ENCODE measurements at places on chromosomes 3 and 15. TPM values are rescaled to one million over a fixed set of nuclear protein-coding genes. Genes with fewer than 3 reads are reported as not detected.

SLC24A5 gene
- total RNA-seq: 3.9 TPM

CPNE9 gene
- total RNA-seq: 3.4 TPM

SCAANT1 gene
- not detected for total RNA-seq

BNC1 gene
- total RNA-seq: 72.4 TPM

XCR1 gene
- 1.9 TPM for total RNA-seq

DNA sequence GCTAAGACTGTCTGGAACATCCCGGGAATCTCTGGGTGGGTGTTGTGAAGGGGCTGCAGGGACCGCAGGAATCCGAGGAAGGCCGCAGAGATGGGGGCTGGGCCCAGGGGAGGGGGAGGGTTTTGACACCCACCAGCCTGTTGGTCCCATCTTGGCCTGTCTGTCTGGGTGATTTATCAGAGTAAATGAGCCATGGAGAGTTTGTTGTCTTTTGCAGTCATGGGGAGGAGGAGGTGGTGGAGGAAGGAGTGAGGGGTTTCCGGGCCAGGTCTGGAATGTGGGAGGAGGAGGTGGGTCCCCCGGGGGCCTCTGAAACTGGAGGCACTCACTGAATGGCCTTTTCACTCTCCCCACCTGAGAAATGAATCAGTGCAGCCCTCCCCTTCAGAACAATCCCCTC lies 11.5 kb downstream of the SEMA3F start:
- DNase-seq: no peak

DNA sequence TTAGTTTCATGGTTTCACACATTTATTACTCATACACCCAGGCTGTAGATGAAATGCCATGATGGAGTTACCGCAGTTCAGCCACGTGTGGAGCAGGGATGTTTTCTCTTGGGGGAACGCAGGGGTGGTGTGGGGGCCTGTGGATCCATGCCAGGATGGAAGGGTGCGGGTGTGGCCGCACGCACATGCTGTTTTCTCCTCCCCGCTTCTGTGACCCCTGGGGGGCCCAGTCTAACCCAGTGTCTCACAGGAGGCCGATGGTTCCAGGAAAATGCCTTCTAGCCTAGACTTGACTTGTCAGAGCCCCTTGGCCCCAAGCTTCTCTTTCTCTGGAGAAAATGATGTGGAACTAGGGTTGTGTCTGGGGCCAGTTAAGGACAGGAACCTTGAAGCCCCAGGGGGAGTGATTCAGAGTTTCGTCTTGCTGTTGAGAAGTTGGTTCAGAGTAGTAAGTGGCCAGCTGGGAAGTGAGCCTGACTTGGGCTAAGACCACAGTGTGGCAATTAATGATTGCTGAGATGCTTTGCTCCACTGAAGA lies 240.4 kb upstream of the BHLHE40 start:
- DNase-seq: no peak

- no peak for DNase-seq
Observed at GRCh38 chr3:172124271-172124670, 84.9 kb downstream of the FNDC3B start.

Data from suprapubic skin (tissue), 4 donors.